NCI-H187 treated with DMSO at 0.1 percent for 48 hours (cell line): ENCODE measurements at places on chromosomes 3 and 15.

- DNase-seq, result no peak
Measured at GRCh38 chr3:178369006-178369405, 167.2 kb upstream of the KCNMB2 start.

DNA sequence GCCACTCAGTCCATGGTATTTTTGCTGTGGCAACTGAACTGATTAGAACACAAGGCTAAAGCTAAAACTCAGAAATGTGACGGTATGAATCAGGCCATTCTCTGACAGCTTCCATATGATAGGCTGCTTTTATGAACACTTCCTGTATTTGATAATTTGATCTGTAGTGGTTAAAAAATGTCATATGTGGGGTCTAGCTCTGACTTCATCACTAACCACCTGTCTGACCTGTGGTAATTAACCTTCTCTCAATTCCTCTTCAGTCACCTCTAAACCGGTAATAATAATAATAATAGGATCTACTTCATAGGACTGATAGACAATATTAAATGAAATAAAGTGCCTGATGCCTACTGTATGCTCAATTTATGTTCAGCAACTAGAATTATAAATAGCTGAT, 223.2 kb downstream of the MBNL1 start:
- DNase-seq, result no peak

GRCh38 chr15:40943764-40944365, 9.4 kb upstream of the CHAC1 start:
- no peak for DNase-seq

GRCh38 chr3:28118087-28118486, 123.3 kb upstream of the CMC1 start:
- DNase-seq, result no peak

DNA sequence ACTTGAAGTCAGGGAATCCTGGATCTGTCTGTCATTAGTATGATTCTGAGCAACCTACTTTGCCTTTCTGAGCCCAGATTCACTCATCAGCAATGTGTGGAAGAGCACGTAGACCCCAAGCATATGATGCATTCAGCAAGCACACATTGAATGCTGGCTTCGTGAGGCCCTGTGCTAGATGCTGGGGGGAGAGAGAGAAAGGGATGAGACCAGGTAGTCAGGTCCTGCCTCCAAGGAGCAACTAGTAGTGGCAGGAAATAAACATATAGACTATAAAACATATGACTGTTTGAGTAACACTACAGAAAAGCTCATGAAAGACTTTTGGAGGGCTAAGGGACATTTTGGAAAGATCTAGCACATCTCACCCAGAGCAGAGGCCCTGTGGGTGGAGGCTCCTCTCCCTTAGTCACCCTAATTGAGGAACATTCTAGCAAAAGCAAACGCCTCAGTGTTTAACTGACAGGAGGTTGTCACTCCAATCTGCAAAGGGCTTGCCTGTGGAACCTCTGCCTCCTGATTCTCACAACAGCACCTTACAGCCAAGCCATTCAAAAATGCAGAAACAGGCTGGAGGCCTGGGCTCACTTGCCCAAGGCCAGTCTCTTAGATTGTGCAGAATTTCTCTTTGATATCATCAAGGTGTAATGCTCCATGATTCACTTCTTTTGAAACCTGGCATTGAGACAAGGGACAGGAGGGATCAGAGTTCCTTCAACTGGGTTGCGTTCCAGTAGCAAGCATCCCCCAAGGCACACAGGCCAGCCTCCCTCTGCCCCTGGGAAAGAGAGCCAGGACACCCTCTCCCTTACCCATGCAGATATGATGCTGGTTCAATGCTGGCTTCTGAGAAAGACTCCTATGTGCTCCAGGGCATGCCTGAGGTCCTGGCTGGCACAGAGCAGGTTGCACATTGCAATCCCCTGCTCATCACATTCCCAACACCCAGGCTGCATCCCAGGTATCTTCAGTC, 26.1 kb downstream of the STARD5 start:
- no peak for DNase-seq

DNA sequence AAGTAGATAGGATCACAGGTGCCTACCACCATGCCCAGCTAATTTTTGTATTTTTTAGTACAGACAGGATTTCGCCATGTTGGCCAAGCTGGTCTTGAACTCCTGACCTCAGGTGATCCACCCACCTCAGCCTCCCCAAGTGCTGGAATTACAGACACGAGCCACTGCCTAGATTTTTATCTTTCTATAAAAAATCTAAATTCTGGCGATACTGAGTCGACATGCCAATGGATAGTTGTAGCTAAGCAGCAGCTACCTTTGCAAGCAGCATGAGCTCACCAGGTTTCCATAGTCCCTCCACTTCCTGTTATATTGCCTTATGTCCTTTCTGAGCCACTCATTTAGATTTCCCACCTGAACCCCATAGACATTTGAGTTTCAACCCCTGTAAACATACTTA, 13.1 kb upstream of the FMN1 start:
- DNase-seq, result no peak

DNA sequence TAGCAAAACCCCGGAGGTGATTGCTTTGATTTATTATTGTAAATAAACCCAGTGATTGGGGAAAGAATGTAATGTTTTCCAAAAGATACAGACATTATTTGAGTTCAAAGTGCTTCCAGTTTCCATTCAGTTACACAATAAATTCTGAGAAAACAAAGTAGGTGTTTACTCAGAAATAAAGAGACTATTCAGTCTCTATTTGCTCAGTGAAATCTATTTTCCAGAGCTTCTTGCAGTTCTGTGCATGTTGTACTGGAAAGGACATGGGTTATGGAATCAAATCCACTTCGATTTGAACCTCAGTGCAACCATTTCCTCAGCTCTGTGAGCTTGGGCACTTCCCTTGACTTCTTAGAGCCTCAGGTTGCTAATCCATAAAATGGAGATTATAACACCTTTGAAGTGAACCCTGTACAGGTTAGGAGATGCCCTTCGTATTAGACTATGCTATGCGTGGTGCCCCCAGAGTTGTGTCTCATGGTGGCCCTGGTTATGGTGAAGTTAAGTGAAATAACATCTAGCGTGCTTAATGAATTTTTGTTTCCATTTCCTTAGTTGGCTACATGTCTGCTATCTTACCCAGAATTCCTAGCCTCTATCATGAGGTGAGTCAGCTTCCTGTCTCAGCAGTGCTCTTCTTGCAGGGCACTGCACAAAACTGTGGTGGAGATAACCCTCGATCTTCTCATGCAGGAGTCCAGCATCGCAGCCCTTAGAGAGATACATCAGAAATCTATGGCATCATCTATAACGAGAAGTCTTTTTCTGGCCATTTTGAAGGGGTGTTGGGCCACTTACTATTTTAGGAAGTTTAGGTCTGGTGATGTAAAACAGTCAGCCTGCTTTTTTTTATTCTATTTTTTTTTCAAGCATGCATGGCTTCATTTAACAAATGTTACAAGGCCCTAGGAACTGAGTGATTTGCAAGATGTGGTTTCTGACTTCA, 97.7 kb downstream of the RPL39L start:
- no peak for DNase-seq
